ENCODE measurements at places on chromosomes 4 and X. TPM values are rescaled to one million over a fixed set of nuclear protein-coding genes. Genes with fewer than 3 reads are reported as not detected.

GRCh38 chr4:30862196-30862595 is 142.0 kb downstream of the PCDH7 start:
- DNase-seq: no peak

DNA sequence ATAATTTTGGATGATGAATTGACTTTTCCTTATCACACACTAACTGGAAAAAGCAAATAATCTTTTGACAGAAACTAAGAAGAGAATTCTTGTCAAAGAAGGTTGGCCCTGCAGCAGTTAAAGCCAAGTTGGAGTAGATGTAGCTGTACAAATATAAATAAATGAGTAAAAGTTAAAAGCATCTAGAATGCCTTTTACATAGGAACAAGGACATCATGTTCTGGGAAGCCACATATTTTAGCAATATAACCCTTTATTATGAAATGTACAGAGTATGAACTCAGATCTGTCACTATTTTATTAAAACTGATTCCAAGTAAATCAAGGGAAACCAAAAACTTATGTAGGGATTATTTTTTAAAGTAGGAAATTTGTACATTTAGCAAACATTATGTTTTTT is 269.4 kb upstream of the FAT4 start:
- DNase-seq: no peak

- no peak for DNase-seq
Observed at GRCh38 chr4:4446434-4446833, 59.5 kb downstream of the NSG1 start.

The SORCS2 gene
- total RNA-seq: under 0.01 TPM

GRCh38 chr4:48234575-48234974 is 35.1 kb downstream of the TEC start:
- no peak for DNase-seq

GRCh38 chr4:99438405-99438780 is 3.3 kb upstream of the ADH7 start:
- peak; percentile 35 for DNase-seq

- no peak for DNase-seq
Observed at GRCh38 chrX:13702111-13702789, 13.3 kb downstream of the RAB9A start.

The SLIT2 gene
- 20.7 TPM for total RNA-seq

DNA sequence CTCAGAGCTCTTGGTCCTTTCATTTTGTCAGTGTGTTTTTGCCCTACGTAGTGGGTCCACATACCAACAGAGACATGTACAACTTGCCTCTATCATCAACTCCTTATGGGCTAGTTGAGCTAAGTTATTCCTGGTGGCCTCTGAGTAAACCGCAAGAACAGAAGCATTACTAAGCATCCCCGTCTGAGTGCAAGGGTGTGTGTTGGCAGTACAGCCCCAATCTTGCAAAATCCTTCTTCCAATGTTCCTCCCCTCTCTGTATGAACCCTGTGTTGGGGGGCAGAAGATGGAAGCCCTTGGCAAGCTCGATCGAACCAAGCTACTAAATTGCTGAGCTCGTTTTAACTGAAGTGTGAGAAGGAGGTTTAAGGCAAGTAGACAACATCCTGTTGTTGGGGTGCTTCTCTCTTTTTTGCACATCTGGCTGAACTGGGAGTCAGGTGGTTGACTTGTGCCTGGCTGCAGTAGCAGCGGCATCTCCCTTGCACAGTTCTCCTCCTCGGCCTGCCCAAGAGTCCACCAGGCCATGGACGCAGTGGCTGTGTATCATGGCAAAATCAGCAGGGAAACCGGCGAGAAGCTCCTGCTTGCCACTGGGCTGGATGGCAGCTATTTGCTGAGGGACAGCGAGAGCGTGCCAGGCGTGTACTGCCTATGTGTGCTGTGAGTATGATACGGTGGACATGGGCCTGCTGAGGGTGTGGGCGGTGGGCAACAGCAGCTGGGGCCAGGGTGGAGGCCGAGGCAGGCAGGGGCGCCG is at the start of gene SH2D1A:
Gene SH2D1A, plus strand, starts transcription at position 447 of the 760 bp plus-strand sequence. Its CDS starts 80 bp downstream, at position 527.
- DNase-seq: no peak

- DNase-seq: peak; percentile 76
Observed at GRCh38 chr4:166165829-166166420, 292.9 kb downstream of the TLL1 start.

GRCh38 chr4:135434936-135435335 is 1233.3 kb upstream of the PABPC4L start:
- DNase-seq: no peak

Data from fibroblast of villous mesenchyme (primary cell).